Dermis microvascular lymphatic vessel endothelial cell (primary cell): ENCODE measurements at places on chromosomes 3 and 15. TPM values are rescaled to one million over a fixed set of nuclear protein-coding genes. Genes with fewer than 3 reads are reported as not detected.

LXN gene
- 23.1 and 26.3 TPM in 2 replicates for total RNA-seq

ABHD2 gene
- 32.1 and 47.9 TPM in 2 replicates for total RNA-seq

SFMBT1 gene
- total RNA-seq: 3.9 and 4.3 TPM in 2 replicates

GP5 gene
- total RNA-seq: 0.13 TPM in 2 replicates

GOLGA8R gene
- 0.25 and 0.26 TPM in 2 replicates for total RNA-seq

IL5RA gene
- total RNA-seq: not detected in 2 replicates

TBC1D21 gene
- not detected in 2 replicates for total RNA-seq

C15orf62 gene
- total RNA-seq: 0.13 and 0.39 TPM in 2 replicates

ZXDC gene
- 11.4 and 17.6 TPM in 2 replicates for total RNA-seq

PLA2G4D gene
- not detected in 2 replicates for total RNA-seq

CIAO2A gene
- total RNA-seq: 29.2 and 44.4 TPM in 2 replicates

RETNLB gene
- total RNA-seq: not detected in 2 replicates

IGDCC3 gene
- 0.13 TPM in 1 of 2 replicates, not detected in the other for total RNA-seq

MINAR1 gene
- total RNA-seq: 0.51 and 1.0 TPM in 2 replicates

HEXA gene
- total RNA-seq: 61.4 and 136 TPM in 2 replicates

TRAT1 gene
- total RNA-seq: not detected in 2 replicates

DCUN1D1 gene
- 19.8 and 20.9 TPM in 2 replicates for total RNA-seq

CRABP1 gene
- total RNA-seq: not detected in 2 replicates
